Transverse colon (tissue), 4 donors: ENCODE measurements at places on chromosomes 7 and 10.

- no peak for DNase-seq
Observed at GRCh38 chr10:121449482-121449924, 148.7 kb downstream of the FGFR2 start.

GRCh38 chr7:97671571-97671970 is 60.3 kb upstream of the TAC1 start:
- DNase-seq = no peak

GRCh38 chr7:118615-119391 is 73.6 kb upstream of the FAM20C start:
- DNase-seq = no peak

DNA sequence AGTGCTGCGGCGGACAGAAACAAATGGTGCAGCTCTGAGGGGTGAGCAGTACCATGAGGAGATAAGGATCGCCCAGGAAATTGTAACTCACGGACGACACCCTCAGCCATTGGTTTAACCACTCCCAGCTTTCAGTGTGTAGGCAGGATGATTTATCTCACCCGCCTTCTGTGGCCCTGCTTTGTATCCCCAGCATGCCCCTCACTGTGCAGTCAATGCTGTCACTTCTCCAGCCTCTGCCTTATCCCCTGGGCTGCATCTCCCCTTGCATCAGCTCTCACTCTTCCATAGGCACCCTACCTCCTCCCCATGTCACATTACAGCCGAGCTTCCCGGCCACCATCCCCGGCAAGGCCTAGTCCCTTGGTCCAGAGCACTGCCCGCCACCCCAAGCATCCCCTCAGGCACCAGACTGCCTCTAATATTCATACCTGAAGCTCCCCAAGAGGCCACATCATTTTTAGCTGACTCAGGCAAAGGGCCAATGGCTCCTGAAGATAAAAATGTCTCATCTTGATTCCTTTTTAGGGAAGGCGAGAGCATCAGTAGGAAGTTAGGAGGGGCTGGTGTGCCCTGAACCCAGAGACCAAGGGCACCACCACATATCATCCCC is 77.1 kb downstream of the CARD11 start:
- DNase-seq = no peak

DNA sequence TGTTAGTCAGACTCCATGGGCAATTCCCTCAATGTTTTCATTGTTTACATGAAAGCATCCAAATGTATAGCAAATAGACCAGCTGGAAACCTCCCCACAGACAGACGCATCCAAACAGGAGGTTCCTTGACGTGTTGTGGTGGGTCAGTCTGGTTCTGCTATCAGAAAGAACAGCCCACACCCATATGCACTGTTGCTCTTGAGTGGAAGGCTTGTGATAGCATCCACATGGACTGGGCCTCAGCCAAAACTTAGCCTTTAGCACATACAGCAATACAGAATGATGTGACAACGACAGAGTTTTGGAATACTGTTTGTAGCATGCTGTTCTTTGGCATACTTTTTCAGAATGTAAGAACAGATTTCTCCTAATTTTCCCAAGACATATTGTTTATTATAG is 299.2 kb upstream of the ETV1 start:
- no peak for DNase-seq

DNA sequence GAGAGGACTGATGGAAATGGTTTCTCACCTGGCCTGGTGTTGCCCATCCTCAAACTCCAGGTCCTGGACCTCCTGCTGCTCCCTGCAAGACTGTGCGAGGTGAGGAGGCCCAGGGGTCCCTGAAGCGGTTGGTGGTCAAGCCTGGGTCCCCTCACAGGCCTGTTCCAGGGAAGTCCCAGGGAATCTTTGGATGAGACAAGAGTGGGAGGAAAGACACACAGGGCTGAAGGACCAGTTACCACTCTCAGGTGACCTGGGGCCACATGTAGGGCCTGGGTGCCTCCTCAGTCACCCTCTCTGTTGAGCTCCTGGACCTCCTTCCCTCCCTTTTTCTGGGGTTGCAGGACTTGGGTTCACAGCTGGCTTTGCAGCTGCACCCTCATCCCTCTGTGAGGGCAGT is 42.6 kb upstream of the CXCL12 start:
- no peak for DNase-seq

DNA sequence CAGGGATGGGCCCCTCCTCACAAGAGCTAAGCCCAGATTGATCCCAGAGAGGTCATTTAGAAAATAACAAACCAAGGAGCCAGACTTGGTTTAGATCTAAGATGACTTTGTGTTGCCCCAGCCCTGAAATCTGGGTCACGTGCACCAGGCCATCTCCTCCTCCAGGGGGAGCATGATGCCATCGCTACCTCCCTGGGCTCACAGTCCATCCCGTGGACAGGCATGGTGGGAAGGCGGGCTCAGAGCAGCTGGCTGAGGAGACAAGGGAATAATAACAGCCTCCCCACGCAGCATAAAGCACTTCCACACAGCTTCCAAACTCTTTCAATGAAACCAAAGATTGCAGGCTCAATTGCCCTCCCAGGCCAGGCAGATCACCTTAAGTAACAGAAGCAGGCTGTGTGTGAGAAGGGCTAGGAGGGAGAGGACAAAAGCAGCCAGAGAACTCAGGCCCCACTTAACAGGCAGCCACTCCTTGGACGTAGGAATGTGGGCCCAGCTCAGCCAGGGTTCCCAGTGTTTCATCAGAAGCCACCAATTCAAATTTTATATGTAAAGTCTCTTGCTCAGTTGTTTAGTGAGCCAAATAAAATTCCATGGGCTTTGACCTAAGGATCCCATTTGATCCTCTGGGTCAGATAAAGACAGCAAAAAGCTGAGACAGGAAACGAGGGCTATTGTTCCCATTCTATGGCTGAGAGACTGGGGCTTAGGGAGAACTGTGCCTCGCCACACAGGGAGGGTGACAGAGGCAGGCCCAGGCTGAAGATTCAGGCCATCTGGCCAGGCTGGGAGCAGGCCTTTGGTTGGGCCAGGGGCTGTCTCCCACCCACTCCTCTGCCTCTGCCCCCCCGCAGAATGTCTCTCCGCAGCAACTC is 100.2 kb downstream of the COL13A1 start:
- DNase-seq = peak; percentile 66

DNA sequence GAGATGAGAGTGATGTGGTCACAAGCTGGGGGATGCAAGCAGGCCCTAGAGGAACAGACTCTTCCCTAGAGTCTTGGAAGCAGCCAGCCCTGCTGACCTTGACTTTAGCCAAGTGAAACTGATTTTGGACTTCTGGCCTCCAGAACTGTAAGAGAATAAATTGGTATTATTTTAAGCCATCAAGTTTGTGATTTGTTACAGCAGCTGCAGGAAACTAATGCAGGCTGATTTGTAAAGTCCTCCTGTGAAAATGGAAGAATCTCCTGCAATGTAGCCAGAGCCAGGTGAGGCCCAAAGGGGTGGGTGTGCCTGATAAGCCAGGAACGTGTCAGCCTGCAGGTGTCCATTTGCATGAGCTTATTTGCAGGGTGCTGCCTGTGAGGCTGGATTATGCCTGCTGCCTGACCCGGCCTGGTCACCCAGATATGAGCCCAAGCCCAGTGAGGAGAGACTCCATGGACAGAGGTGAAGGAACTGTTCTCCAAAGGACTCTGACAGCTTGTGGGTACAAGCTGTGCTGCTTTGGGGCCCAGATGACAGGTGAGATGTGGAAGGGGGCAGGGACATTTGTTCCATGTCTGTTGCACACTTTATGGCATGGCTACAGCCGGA is 24.6 kb upstream of the PLEKHA1 start:
- DNase-seq = no peak

DNA sequence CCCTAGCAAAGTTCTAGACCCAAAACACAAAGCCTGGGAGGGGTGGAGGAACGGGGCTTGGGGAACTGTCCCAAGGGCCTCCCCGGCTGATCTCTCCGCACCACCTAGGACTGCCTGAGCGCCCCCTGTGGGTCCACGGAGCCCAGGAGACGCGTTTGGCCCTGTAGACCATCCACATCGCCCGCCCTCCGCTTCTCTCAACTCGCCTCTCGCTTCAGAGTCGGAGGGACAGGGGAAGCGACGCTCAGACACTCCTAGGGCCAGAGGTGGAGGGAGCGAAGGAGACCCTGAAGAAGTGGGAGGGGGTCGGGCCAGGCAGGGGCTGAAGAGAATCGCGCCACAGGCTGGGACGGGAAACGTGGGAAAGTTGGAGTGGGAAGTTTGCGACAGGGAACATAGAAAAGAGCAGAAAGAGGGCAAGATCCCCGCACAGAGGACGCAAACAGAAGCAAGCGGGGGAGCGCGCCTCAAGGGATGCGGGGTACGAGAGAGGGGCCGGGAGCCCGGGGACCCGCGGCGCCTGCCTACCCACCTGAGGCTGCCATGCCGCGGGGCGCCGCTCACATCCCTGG is 378 bp downstream of the PIK3AP1 start:
- peak; percentile 83 for DNase-seq
